ENCODE measurements at places on chromosomes 7 and 10. TPM values are rescaled to one million over a fixed set of nuclear protein-coding genes. Genes with fewer than 3 reads are reported as not detected.

Gene EN2
- total RNA-seq: 0.17 TPM

DNA sequence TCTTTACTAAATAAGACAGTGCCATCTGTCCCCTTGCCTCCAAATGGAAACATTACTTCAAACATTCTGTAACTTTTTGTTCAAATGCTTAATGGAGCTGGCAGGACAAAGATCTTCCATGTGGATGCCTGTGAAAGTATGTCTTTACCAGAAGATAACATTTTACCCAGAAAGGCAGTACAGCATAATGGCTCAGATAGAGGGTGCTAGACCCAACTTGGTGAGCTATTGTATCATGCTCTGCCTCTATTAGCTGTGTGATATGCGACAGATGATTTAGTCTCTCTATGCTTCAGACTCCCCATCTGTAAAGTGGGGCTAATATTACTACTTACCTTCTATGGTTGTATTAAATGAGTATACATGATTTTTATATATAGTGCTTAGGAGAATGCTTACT is 8.8 kb upstream of the SMKR1 start:
- DNase-seq: no peak

DNA sequence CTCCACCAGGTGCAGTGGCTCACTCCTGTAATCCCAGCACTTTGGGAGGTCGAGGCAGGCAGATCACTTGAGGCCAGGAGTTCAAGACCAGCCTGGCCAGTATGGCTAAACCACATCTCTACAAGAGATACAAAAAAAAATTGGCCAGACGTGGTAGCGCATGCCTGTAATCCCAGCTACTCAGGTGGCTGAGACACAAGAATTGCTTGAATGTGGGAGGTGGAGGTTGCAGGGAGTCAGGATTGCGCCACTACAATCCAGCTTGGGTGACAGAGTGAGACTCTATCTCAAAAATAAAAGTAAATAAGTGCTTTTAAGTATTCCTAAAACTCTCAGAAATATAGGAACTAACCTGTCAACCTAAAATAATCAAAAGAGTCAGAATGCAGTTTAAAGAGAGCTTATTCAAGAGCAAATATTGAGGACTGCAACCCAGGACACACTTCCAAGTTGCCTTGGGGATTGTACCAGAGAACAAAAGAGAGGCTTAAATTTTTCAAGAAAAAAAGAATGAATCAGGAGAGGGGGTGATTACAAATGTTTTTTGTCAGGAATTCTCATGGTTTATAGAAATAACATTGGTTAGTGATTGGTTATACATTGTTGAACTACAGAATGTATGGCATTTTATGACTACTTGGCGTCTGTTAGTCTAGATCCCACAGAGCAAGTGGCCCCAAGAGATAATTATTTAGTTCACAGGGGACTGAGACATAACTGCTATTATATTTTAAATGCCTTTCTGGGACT is 33.2 kb upstream of the PPP1R9A start:
- no peak for DNase-seq

GRCh38 chr7:72321637-72322036 is 90.5 kb downstream of the CALN1 start:
- DNase-seq: no peak

Gene LRRC18
- not detected for total RNA-seq

GRCh38 chr7:18700147-18700546 is 204.6 kb downstream of the HDAC9 start:
- DNase-seq: no peak

Gene DPCD
- total RNA-seq: 32.2 TPM

DNA sequence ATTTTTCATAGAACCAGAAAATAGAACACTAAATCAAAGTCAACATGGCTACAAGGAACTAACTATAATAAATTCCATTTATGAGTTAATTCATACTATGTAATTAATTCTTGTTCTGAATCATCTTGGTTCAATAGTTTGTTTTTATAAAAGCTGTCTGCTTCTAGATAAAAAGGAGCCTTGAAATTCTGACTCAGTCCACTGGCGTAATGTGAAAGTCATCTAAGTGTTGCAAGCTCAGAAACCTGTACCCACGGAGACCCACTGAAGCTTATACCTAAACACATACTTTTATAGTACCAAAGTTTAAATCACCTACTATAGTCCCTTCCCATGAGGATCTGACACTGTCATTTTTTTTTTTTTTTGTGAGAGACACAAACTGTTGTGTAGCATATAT is 489.4 kb downstream of the SEMA3D start:
- DNase-seq: peak; percentile 84

Gene CYP2E1
- 2.0 TPM for total RNA-seq

GRCh38 chr10:97321804-97322190 is 2.7 kb downstream of the FRAT1 start:
- DNase-seq: no peak

- DNase-seq: no peak
Observed at GRCh38 chr7:13032576-13032975, 345.1 kb downstream of the ARL4A start.

DNA sequence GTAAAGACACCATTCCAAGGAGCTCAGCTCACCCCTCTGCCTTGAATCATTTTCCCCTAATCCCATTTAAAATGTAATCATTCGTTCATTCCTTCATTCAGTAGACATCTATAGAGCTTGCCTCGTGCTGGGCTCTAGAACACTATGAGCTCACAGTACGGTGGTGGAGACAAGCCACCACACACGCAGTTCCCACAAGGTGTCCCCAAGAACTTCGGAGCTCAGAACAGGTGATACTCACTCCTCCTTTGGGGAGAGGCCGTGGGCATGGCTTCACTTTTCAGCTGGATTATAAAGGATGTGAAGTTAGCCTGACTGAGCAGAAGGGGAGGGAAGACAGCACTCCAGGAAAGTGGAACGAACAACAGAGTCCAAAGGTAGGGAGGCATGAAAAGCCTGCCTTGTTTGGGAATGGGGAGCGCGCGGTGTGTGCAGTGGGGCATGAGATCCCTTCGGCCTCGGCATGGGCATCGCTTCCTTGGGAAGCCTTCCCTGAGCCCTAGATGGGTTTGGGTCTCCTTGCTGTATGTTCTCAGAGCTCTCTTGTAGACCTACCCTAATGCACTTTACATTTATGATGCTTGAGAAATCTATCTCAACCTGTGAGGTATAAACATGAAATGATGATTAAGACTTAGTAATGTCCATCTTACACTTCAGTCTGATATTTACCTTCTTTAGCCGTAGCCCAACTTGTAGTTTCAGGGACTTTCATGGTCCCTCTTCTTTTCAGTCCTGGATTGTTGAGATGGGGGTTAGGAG is 809 bp upstream of the OGA start:
- peak; percentile 25 for DNase-seq

Gene NFE2L3
- total RNA-seq: 8.3 TPM

GRCh38 chr7:158651968-158652565 is 52.5 kb downstream of the NCAPG2 start:
- DNase-seq: no peak

Gene CSTF2T
- 17.8 TPM for total RNA-seq

Gene SUN3
- total RNA-seq: 0.45 TPM

- DNase-seq: peak; percentile 26
Observed at GRCh38 chr10:60171436-60172013, 218.2 kb downstream of the ANK3 start.

Gene BAIAP2L1
- total RNA-seq: 65.0 TPM

Gene MRLN
- total RNA-seq: not detected

- DNase-seq: no peak
Observed at GRCh38 chr7:120567204-120567603, 290.7 kb downstream of the TSPAN12 start.

DNA sequence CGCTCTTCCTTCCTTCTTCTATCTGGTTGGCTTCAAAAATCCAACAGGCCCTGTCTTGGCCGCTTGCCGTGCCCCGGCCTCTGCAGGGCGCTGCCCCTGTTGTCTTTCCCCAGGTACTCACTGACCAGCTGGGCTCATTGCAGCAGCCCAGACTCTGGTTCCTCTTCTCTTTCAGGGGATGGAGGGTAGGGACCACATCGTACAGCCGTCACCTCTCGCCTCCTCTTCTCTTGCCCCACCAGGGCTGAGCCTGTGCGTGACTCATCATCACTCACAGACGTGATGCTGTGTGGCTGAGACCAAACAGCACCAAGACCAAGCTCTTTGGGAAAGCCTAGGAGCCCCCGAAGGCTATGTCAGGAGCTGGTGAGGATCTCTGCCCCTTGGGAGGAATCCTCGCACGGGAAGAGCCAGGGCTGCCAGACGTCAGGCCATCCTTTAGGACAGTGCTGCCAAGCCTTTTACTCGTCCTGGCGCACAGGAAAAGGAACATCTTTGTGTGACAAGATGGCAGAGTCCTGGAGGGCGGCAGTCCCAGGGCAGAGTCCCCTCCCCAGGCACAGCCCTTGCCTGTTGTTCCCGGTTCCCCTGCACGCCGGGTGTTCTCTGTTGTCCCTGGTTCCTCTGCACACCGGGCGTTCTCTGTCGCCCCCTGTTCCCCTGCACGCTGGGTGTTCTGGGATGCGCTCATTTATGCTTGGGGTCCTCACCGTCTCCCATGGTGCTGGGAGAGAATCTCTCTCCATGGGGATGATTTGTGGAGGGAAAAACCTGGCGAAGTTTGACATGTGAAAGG is 188.5 kb upstream of the SHH start:
- no peak for DNase-seq

DNA sequence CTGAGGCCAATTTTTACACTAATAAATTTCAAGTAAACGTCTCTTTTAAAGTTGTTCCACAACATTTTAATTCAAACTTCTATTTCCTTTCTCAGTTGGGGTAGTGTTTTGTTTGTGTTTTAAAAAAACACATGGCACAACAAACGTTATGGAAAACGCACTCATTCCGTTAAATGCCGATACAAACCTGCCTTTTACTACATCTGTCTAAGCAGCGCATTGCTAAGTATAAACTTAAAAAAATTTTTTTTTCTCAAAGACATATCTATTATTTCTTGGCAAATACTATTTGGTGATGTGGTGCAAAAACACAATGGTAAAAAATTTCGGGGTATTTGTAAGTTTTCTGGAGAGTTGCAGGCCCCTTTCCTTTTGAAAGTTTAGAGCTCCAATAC is 1.4 kb downstream of the SKIDA1 start:
- no peak for DNase-seq

- peak; percentile 27 for DNase-seq
Observed at GRCh38 chr7:135321556-135321955, 87.9 kb downstream of the STRA8 start.

Gene ABLIM1
- total RNA-seq: 164 TPM

Gene CARD11
- 0.33 TPM for total RNA-seq

DNA sequence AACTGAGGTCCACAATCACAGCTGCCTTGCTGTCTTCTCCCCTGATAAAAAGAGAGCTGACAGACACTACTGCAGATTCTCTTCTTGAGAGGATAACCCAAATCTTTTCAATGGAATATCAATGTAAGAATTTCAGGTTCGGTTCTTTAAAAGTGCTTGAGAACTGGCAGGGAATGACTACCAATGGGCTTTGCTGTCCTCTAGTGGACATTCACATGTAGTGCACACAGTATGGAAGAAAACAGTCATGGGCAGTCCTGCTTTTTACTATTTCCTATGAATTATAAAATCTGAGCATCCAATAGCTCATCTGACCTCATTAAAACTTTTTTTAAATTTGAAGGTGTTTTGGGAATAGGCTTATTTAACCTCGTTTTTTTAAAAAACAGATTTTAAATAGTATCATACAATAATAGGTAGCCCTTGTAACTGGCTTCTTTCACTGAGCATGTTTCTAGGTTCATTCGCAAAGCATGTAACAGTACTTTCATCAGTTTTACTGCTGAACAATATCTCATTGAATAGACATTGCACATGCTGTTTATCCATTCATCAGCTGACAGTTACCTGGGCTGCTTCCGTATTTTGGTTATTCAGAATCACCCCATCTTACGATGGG is 18.3 kb downstream of the FZD9 start:
- peak; percentile 24 for DNase-seq

Gene TBXAS1
- 3.1 TPM for total RNA-seq

DNA sequence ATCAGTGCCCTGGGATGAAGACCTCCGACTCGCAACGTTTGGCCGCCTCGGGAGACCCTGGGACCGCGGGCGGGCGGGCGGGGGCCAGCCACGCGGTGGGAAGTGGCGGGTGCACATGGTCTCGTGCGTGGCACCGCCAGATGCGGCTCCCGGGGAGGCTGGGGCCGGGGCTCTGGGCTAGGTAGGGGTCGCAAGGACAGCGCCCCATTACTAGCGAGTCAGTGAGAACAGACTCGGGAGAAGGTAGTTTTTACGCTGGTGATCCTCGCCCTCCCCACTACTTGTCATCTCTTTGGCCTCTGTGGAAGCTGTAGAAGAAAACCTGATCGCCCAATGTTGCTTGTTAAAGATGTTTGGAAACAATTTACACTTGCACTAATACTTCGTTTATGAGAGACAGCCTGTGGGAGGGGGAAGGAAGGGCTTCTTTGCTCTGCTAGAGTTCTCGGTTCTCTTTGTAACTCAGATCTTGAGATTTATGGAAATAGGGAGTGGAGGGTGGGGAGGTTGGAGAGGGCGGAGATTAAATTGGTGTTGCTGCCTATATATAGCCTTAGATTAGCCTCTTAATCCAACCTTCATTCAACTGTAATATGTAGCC is 591 bp downstream of the BZW2 start:
- DNase-seq: peak; percentile 25

- DNase-seq: no peak
Observed at GRCh38 chr7:46525876-46526275, 604.8 kb upstream of the IGFBP3 start.

Gene PSMA2
- 97.0 TPM for total RNA-seq

DNA sequence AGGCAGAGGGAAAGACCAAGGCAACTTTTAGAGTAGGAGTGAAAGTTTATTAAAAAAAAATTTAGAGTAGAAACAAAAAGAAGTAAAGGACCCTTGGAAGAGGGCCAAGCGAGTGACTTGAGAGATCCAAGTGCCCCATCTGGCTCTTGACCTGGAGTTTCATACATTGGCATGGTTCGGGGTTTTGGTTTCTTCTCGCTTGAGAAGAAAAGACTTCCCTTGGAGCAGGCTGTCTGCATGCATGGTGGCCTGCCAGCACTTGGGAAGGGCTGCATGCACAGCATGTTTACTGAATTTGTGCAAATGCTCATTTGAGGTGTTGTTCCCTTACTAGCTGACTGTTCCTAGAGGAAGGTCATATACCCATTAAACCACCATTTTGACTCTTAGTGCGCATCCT is 8.8 kb upstream of the ADO start:
- DNase-seq: no peak

GRCh38 chr7:108736221-108736891 is 166.7 kb downstream of the DNAJB9 start:
- no peak for DNase-seq

GRCh38 chr10:85761906-85762445 is 604.6 kb downstream of the GRID1 start:
- DNase-seq: no peak

- no peak for DNase-seq
Observed at GRCh38 chr7:44080686-44081265, 1.6 kb downstream of the POLM start.

- no peak for DNase-seq
Observed at GRCh38 chr7:92830532-92831110, 5.8 kb downstream of the CDK6 start.

Data from mammary epithelial cell (primary cell).